T-helper 2 cell treated with Interferon-gamma antibody and Interleukin-4, amounts not matched to agents 5 μg/mL and 100 μg/mL, for 36 hours (primary cell): ENCODE measurements at places on chromosomes 3 and 15.
A peak's percentile ranks its signal among the peaks of the same experiment; 100 is the strongest.

- no peaks in the 10 kb centered on the region for H3K36me3 ChIP-seq
- H3K27me3 ChIP-seq, result peaks cover 8% of the 10 kb centered on the region
- no peak overlapping the region for H3K27ac ChIP-seq
- H3K4me1 ChIP-seq, result no peaks in the 10 kb centered on the region
Observed at GRCh38 chr15:67927501-67928168, 87.8 kb upstream of the RNU6-1 start.

- peaks cover 16% of the 10 kb centered on the region for H3K27me3 ChIP-seq
- peak overlapping the region; percentile 77 for H3K4me3 ChIP-seq
- DNase-seq, result no peak
- peak overlapping the region; percentile 77 for H3K27ac ChIP-seq
Observed at GRCh38 chr3:16883057-16883722, 1.6 kb upstream of the PLCL2 start.

GRCh38 chr3:174168538-174169254 is 690.4 kb upstream of the NAALADL2 start:
- no peak overlapping the region for H3K27ac ChIP-seq
- H3K4me1 ChIP-seq, result no peaks in the 10 kb centered on the region
- H3K4me3 ChIP-seq, result no peak overlapping the region

GRCh38 chr3:66145408-66145733 is 75.4 kb upstream of the SLC25A26 start:
- H3K27me3 ChIP-seq, result no peaks in the 10 kb centered on the region
- DNase-seq, result no peak
- H3K4me3 ChIP-seq, result no peak overlapping the region

- no peak overlapping the region for H3K4me3 ChIP-seq
- no peak overlapping the region for H3K27ac ChIP-seq
- peaks cover 51% of the 10 kb centered on the region for H3K36me3 ChIP-seq
- no peaks in the 10 kb centered on the region for H3K4me1 ChIP-seq
- DNase-seq, result no peak
- H3K27me3 ChIP-seq, result no peaks in the 10 kb centered on the region
Observed at GRCh38 chr3:149160754-149161300, 31.4 kb downstream of the HPS3 start.

GRCh38 chr15:100259266-100259665 is 82.5 kb downstream of the ADAMTS17 start:
- H3K4me1 ChIP-seq, result no peaks in the 10 kb centered on the region
- no peaks in the 10 kb centered on the region for H3K27me3 ChIP-seq
- no peak overlapping the region for H3K27ac ChIP-seq

DNA sequence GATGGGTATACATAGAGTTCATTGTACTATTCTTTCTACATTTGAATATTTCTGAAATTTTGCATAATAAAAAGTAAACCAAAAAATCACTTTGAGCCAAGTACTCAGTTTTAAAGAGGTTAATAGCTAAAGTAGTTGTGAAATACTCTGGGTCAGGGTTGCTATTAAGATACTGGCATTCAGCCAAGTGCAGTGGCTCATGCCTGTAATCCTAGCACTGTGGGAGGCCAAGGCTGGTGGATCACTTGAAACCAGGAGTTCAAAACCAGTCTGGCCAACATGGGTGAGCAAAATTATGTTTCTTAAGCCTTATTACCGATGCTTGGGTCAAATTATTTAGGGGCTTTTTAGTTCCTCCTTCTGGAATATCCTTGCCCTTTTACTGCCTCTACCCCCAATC is 122.0 kb upstream of the MELTF start:
- H3K4me3 ChIP-seq, result no peak overlapping the region
- no peak overlapping the region for H3K27ac ChIP-seq
- H3K4me1 ChIP-seq, result peaks cover 2% of the 10 kb centered on the region
- H3K27me3 ChIP-seq, result no peaks in the 10 kb centered on the region

GRCh38 chr15:92112711-92113110 is 259.2 kb downstream of the SLCO3A1 start:
- no peak overlapping the region for H3K27ac ChIP-seq
- H3K36me3 ChIP-seq, result no peaks in the 10 kb centered on the region
- DNase-seq, result no peak
- H3K4me3 ChIP-seq, result no peak overlapping the region
- no peaks in the 10 kb centered on the region for H3K27me3 ChIP-seq

DNA sequence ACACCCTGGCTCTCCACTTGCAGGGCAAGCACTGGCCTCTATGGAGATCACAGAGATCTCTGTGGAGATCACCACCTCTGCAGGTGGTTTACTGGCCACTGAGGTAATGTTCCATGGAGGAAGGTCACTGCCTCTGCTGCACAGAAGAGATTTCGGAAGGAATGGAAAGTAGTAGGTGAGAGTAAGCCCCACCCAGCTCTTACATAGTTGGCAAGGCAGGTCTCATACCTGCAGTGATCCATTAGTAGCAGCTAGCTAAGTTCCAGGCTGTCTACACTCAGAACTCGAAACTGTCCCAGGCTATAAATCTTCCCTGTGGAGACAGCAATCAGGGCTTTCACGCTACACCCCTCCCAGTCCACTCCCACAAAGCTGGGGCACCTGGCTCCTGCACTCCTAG is 194.3 kb upstream of the MANF start:
- no peak overlapping the region for H3K27ac ChIP-seq
- no peaks in the 10 kb centered on the region for H3K36me3 ChIP-seq
- peaks cover 3% of the 10 kb centered on the region for H3K4me1 ChIP-seq
- DNase-seq, result no peak
- H3K27me3 ChIP-seq, result peaks cover 6% of the 10 kb centered on the region
- no peak overlapping the region for H3K4me3 ChIP-seq

DNA sequence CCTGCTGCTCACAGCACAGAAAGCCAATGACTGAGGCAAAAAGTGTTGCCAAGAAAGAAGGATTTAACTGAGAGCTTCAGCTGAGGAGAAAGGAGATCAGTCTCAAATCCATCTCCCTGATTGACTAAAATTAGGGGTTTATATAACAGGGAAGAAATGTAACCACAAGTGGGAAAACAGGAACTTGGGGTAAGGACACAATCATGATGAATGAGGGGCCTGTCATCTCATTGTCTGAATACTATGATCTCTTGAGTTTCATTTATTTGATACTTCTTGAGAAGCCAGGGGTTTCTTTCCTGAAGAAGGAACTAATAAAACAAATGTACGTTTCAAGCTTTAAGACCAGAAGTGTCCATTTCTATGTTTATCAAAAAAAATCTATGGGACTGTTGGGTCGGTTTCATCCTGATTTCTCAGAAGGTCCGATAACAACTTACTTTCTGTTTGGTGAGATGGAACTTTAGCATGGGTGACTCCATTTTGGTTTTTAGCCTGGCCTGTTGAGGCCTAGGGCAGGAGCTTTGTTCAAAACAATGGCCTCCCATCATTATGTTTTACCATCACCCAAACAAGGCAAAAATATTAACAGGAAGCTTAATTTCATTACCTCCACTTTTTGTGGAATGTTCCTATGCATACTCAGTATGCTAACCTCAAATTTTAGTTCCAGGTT is 76.6 kb upstream of the PIAS1 start:
- no peak overlapping the region for H3K27ac ChIP-seq
- peaks cover 7% of the 10 kb centered on the region for H3K27me3 ChIP-seq
- no peaks in the 10 kb centered on the region for H3K4me1 ChIP-seq
- H3K4me3 ChIP-seq, result no peak overlapping the region
- DNase-seq, result no peak

GRCh38 chr3:4496087-4496452 is 2.9 kb downstream of the ITPR1 start:
- peaks cover 11% of the 10 kb centered on the region for H3K27me3 ChIP-seq
- H3K36me3 ChIP-seq, result peaks cover 20% of the 10 kb centered on the region
- H3K4me1 ChIP-seq, result peaks cover 34% of the 10 kb centered on the region
- DNase-seq, result no peak
- peak overlapping the region; percentile 93 for H3K4me3 ChIP-seq
- peak overlapping the region; percentile 3 for H3K27ac ChIP-seq

GRCh38 chr3:115108614-115109013 is 38.5 kb downstream of the ZBTB20 start:
- H3K36me3 ChIP-seq, result peaks cover 4% of the 10 kb centered on the region
- no peaks in the 10 kb centered on the region for H3K4me1 ChIP-seq
- H3K4me3 ChIP-seq, result no peak overlapping the region

- H3K27ac ChIP-seq, result no peak overlapping the region
- H3K4me3 ChIP-seq, result no peak overlapping the region
- no peak for DNase-seq
- no peaks in the 10 kb centered on the region for H3K27me3 ChIP-seq
- H3K36me3 ChIP-seq, result no peaks in the 10 kb centered on the region
Observed at GRCh38 chr3:117572786-117573185, 863.2 kb downstream of the TUSC7 start.

GRCh38 chr3:150114873-150115540 is 144.3 kb upstream of the PFN2 start:
- H3K4me1 ChIP-seq, result peaks cover 3% of the 10 kb centered on the region
- no peak overlapping the region for H3K4me3 ChIP-seq
- no peak overlapping the region for H3K27ac ChIP-seq
- H3K27me3 ChIP-seq, result peaks cover 19% of the 10 kb centered on the region
- no peak for DNase-seq

DNA sequence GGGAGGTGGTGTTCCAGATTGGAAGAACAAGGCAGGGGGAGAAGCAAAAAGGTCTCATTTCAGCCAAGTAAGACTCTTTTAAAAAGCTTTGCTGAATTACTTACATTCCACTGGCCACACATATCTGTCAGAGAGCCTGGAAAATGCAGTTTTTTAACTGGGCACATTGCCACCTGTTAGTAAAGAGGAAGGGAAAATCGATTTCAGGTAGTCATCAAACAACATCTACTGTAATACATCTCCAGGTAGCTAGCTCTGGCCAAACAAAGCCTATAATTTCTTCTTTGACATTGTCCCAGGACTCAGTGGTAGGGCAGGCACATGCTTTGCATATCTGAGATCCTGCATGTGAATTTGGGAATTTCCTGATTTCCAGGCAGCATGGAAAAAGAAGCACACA is 480.7 kb upstream of the SUCLG2 start:
- no peaks in the 10 kb centered on the region for H3K36me3 ChIP-seq
- H3K4me3 ChIP-seq, result no peak overlapping the region
- H3K4me1 ChIP-seq, result no peaks in the 10 kb centered on the region
- H3K27me3 ChIP-seq, result no peaks in the 10 kb centered on the region
- no peak overlapping the region for H3K27ac ChIP-seq

- no peak for DNase-seq
- no peaks in the 10 kb centered on the region for H3K4me1 ChIP-seq
- H3K27ac ChIP-seq, result no peak overlapping the region
- no peaks in the 10 kb centered on the region for H3K36me3 ChIP-seq
Observed at GRCh38 chr15:39304931-39305728, 275.7 kb upstream of the THBS1 start.

GRCh38 chr3:78832785-78833204 is 935.0 kb downstream of the ROBO1 start:
- no peaks in the 10 kb centered on the region for H3K4me1 ChIP-seq
- H3K36me3 ChIP-seq, result no peaks in the 10 kb centered on the region
- no peak for DNase-seq
- H3K4me3 ChIP-seq, result no peak overlapping the region
- no peaks in the 10 kb centered on the region for H3K27me3 ChIP-seq
- H3K27ac ChIP-seq, result no peak overlapping the region

- H3K4me1 ChIP-seq, result peaks cover 17% of the 10 kb centered on the region
- H3K27me3 ChIP-seq, result no peaks in the 10 kb centered on the region
- H3K4me3 ChIP-seq, result no peak overlapping the region
- no peak for DNase-seq
- H3K36me3 ChIP-seq, result peaks cover 11% of the 10 kb centered on the region
Observed at GRCh38 chr15:85614059-85614458, 180.7 kb downstream of the KLHL25 start.
